T-cell (primary cell): ENCODE measurements at places on chromosomes 11 and 22.

DNA sequence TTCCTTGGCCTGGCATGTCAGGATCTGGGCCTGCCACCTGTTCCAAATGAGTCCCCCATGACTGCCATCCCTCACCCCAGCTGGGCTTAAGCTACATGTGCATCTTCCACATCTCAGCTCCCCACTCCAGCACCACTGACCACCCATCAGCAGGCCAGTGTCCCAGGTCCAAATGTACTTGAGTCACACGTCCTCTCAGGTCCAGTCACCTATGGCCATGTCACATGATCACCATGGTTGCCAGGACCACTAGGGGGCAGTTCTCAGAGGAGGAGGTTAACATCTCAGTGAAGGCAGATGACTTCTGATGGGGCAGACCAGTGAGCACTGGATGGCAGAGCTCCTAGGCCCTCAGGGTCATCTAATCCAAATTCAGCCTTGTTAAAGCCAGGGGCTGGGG is 41.9 kb upstream of the WNT11 start:
- no peak for DNase-seq

DNA sequence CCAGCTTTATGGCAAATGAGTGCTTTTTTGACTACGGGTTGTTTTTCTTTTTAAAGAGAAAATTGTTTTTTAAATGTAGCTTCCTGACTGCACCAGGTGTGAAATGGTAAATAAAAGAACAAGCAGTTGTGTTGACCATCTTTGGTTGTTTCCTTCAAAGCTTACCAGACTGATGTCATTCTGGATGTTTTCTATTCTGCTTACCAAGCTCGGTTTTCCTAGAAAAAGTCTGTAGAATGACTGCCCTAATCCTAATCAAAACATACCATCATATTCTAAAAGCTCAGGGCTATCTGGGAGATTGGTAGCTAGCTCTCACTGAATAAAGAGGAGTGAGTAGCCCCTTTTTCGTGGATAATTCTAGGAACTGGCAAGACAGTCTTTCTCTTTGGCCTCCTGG is 77.7 kb downstream of the GAB2 start:
- no peak for DNase-seq

- DNase-seq = no peak
These were observed 23.5 kb downstream of the RRM1 start for GRCh38 chr11:4118107-4118506.

DNA sequence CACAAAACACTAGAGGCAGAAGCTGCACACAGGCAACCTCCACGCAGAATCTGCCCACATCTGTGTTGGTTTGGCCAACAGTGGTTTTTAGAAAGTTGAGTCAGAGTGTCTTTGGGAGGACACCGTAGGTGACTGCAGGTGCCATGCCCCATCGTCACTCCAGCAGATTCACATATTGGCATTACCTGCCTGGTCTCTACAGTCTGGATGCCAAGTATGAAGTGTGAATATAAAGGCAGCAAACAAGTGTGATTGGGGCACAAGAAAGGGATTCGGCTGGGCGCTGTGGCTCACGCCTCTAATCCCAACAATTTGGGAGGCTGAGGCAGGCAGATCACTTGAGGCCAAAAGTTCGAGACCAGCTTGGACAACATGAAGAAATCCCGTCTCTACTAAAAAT is 11.0 kb upstream of the FXYD2 start:
- no peak for DNase-seq

DNA sequence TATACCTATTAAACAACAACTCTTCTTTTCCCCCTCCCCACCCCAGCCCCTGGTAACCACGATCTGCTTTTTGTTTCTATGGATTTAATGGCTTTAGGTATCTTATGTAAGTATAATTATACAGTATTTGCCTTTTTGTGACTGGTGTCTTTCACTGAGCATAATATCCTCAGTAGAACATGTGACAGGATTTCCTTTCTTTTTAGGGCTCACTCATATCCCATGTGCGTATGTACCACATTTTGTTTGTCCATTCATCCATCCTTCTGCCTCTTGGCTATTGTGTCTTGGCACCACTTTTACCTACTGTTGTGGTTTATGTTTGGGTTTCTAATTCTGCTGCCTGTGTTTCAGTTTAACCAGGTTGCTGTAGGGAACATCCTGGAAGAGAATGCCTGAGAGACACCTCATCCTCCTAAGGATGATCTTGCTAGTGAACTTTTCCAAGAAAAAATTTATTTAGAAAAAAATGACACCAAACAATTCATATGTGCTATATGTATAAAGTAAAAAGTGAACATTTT is 77.6 kb upstream of the SESN3 start:
- DNase-seq = no peak

GRCh38 chr11:15057329-15057728 is 16.1 kb upstream of the CALCB start:
- DNase-seq = no peak

GRCh38 chr22:43880541-43880991 is 11.2 kb downstream of the PNPLA5 start:
- DNase-seq = no peak

DNA sequence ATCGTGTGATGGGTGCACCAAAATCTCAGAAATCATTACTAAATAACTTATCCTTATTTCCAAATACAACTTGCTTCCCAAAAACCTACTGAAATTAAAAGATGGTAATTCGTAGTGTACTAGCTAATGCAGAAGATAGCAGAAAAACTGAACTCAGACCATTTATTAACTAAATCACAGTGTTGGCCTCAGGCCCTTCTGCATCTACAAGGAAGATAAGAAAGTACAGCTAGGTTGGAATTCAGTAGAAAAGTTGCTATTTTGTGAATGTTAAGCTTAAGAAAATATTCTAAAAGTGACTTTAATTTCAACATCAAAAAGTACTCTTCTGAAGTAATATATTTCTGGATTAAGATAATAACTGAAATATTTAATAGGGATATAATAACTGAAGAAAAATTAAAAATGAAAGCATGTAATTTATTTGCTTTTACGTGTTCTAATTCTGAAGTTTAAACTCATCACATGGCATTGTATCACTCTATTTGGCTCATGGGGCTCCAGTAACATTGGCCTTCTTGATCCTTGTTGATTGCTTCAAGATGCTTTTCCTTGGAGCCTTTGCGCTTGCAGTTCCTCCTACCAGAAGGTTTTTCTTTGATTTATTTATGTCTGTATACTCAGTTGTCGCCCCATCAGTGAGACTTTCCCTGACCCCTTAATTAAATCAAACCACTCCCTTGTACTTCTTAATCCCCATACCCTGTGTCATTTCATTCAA is 847.9 kb upstream of the ANO3 start:
- DNase-seq = no peak

DNA sequence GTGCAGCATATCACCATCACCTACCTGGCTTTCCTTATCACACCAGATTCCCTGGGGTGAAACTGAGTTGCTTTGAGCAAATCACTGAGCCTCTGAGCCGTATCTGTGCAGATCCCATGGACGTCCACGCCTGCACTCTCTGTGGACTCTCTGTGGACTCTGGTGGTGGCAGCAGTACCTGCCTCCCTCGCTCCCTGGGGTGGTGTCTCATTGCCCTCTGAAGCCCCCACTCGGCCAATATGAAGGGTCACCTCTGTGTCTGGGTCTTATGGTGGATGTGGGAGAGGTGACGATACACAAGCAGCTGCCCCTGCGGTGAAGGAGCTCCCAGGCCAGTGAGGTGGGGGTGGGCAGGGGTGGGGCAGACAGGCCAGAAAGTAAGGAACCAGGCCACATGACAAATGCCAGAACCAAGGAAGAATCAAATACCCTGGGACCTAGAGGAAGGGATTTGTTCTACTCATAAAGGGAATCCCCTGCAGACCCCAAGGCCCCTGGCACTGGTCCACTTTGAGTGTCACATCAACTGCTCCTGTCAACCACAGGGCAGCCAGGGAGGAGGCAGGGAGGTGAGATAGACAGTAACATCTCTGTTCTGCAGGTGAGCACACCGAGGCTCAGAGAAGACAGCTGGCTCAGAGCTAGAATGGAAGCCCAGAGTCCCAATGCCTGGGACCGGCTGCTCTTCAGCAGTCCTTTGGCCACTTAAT is 9.2 kb upstream of the CHST1 start:
- no peak for DNase-seq

- DNase-seq = no peak
These were observed 29.4 kb downstream of the CCDC83 start for GRCh38 chr11:85884581-85885021.

GRCh38 chr22:49957826-49958365 is 2.7 kb upstream of the PIM3 start:
- DNase-seq = no peak

- DNase-seq = no peak
These were observed 1.0 kb downstream of the LMO1 start for GRCh38 chr11:8262552-8263108.

DNA sequence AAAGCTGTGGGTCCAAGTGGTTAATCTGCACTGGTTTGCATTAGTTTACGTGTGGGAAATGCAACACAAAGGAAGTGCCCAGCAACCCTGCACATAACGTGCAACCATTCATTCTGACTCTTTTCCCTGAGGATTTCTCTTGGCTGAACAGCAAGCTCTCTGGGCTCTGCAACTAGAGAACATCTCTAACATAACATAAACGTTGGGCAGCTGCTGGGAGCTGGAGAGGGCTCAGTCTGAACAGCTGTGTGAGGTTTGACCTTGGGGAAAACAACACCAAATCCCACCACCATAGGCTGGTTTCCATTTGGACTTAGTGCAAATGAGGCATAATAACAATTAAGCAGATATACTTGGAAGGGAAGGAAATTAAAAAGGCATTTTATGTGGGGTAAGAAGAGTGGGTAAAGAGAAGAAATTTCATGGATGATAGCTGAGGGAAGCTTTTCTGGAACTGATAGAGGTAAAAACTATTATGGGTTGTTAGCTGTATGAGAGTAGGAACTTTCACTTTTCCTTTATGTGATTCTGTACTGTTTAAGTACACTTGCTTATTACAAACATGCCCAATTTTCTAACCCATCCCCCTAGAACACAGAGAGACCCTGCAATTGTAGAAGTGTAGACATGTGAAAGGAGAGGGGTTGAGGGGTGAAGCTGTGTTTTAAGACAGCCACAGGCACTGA is 76.2 kb downstream of the SNX19 start:
- DNase-seq = no peak

DNA sequence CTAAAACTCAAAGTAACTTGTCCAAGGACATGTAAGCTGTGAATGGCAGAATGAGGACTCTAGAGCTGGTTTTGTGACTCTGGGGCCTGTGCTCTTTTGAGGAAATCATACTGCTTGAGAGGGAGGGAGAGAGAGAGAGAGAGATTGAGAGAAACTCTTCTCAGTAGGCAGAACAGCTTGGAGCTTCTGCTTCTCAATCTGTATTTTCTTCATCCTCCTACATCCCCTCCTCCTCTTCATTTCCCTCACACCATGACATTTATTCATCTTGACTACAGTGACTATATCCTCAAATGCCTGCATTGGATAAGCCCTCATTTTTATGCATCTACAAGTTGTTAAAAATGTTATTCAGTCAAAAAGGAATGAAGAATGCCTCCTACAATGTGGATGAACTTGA is 23.7 kb upstream of the OR10D3 start:
- no peak for DNase-seq

- no peak for DNase-seq
These were observed 73.3 kb upstream of the WNT11 start for GRCh38 chr11:76279646-76280045.

DNA sequence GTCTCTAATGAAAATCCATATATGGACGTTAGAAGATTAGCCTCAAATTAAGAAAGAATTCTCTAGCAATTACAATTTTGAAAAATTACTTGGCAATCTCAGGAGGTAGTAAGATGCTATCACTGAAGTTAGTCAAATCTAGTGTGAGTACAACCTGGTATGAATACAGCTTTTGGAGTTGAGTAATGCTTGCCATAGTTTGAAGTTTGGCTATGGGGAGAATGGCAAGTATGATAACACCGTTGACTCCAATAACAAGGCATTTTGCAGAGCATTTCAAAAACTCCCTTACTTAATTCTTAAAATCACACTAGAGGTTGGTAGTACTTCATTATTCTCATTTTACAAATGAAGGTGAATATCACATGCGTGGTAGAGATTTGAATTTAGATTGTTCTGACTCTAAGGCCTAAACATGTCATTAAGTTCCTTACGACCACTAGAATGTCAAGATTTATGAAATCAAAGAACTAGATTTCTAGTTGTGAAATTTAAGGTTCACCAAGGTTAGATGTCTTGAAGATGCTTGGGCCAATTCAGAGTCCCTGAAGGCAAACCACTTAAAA is 355.4 kb downstream of the ETS1 start:
- no peak for DNase-seq

DNA sequence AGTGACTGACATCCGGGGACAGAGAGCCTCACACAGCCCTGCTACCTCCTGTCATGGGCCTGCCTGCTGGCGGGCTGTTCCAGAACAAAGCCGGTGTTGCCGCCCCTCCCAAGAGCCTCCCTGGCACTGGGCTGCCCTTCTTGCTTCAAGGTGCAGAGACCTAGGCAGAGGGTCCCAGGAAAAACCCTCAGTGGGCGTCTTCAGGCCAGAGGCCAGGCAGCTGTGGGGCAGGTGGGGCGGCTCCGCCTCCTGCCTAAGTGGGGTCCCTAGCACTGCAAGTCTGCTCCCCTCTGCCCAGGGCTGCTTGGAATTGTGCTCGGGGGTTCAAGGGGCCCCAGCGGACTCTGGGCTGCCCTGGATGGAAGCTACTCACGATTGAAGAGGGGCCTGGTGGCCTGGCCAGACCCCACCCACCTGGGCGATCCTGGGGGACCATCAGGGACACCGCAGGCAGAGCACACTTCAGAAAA is 20.4 kb upstream of the GNB1L start:
- DNase-seq = no peak

- no peak for DNase-seq
These were observed 12.1 kb downstream of the RNH1 start for GRCh38 chr11:494761-495536.

DNA sequence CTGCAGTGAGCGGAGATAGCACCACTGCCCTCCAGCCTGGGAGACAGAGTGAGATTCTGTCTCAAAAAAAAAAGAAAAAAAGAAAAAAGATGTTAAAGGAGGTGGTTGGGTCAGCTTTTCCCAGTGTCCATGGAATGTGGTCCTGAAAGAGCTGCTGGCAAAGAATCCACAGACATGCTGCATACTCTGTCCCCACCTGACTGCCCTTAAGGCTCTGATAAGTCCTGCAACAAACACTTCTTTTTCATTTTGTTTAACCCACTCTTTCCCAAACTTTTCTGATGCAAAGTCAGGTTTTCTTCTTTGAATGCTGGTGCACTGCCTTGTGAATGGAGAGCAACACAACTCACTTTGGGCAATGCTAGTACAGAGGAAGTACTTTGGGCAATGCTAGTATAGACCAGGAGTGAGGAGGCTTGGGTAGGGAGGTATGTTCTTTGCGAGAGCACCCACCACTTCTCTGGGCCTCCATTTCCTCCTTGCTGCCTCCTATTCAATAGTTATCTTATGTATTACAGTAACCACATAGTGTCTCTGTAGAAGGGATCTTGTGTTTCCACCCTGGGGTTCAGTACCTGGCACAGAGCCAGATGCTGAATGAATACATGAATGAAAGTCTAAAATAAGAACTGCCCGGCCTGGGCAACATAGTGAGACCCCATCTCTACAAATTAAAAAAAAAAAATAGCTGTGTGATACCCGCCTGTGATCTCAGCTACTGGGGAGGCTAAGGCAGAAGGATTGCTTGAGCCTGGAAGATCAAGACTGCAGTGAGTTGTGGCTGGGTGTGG is 18.9 kb downstream of the LIF start:
- DNase-seq = no peak

GRCh38 chr11:4881188-4881587 is 512 bp upstream of the OR51T1 start:
- no peak for DNase-seq

GRCh38 chr11:87128372-87128771 is 90.6 kb downstream of the TMEM135 start:
- DNase-seq = no peak
